ENCODE measurements at places on chromosomes 7 and 10.

- H3K27ac ChIP-seq = no peak overlapping the region
- H3K27me3 ChIP-seq = peaks cover 3% of the 10 kb centered on the region
- H3K4me3 ChIP-seq = no peak overlapping the region
Measured at GRCh38 chr10:670038-670437, 19.4 kb downstream of the DIP2C start.

GRCh38 chr10:44046605-44047004 lies 338.3 kb downstream of the CXCL12 start:
- no peak for DNase-seq
- no peak overlapping the region for H3K27ac ChIP-seq
- H3K27me3 ChIP-seq = peaks cover 22% of the 10 kb centered on the region
- H3K4me1 ChIP-seq = peaks cover 4% of the 10 kb centered on the region
- H3K4me3 ChIP-seq = no peak overlapping the region
- H3K36me3 ChIP-seq = no peaks in the 10 kb centered on the region

DNA sequence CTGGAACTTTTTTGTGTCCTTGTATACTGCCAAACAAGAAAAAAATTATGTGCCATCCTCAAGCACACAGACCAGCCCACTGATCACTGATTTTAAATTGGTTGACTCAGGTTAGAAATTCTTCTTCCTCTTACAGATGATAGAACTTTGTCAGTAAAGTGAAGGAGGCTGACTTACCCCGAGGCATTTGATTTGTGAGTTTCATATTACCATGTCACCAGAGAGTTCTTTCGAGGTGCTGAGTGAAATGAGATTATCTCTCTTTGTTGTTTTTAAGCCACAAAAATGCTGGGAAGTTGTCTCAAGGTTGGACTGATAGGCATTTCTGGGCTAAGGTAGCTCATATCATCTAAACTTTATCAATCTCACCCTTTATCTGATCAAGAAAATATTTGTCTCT lies 78.8 kb upstream of the FAM180A start:
- no peaks in the 10 kb centered on the region for H3K4me1 ChIP-seq
- H3K36me3 ChIP-seq = no peaks in the 10 kb centered on the region
- no peak overlapping the region for H3K27ac ChIP-seq
- no peak overlapping the region for H3K4me3 ChIP-seq
- peaks cover 17% of the 10 kb centered on the region for H3K27me3 ChIP-seq

DNA sequence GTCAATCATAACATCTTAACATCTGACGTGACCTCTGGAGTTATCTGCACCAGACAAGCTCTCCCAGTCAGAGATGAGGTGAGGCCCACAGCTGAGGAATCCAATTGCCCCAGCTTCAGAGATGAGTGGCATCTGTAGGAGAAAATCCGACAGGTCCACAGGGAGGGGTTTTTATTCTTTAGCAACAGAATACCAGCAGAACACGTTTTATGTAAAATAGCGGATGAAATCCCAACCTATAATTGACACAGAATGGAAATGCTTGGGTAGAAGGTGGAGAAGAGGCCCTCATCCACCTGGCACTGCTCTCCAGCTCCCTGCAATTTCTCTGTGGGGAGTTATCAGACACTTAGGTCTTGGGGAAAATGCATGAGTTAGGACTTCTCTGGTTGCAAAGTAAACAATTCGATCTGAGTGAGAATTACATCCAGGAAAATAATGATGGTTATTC lies 144.2 kb upstream of the NRP1 start:
- no peaks in the 10 kb centered on the region for H3K4me1 ChIP-seq
- no peak for DNase-seq
- H3K27me3 ChIP-seq = peaks cover 7% of the 10 kb centered on the region
- H3K27ac ChIP-seq = no peak overlapping the region

- H3K4me1 ChIP-seq = peaks cover 5% of the 10 kb centered on the region
- no peaks in the 10 kb centered on the region for H3K36me3 ChIP-seq
- no peak overlapping the region for H3K4me3 ChIP-seq
Measured at GRCh38 chr7:117793521-117793920, 79.7 kb downstream of the CTTNBP2 start.

- peaks cover 52% of the 10 kb centered on the region for H3K4me1 ChIP-seq
- H3K27me3 ChIP-seq = no peaks in the 10 kb centered on the region
- H3K27ac ChIP-seq = peak overlapping the region; percentile 77
- no peak for DNase-seq
- H3K4me3 ChIP-seq = peak overlapping the region; percentile 77
- H3K36me3 ChIP-seq = no peaks in the 10 kb centered on the region
Measured at GRCh38 chr10:131979821-131980270, 1.9 kb downstream of the BNIP3 start.

DNA sequence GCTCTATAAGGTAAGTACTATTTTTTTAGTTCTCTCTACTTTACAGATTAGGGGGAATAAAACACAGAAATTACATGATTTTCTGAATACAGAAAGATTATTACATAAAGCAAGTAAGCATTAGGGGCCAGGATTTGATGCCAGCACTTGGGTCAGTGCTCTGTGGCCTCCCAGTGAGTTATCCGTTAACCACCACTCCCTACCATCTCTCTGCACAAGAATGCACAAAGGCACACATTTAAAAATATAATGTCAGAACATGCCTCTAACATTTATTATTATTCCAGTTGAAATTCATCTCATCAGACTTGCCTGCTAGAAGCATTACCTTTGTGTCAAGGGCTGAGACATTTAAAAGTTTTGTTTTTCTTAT lies 59.0 kb downstream of the MET start:
- H3K36me3 ChIP-seq = no peaks in the 10 kb centered on the region
- H3K4me3 ChIP-seq = no peak overlapping the region
- no peaks in the 10 kb centered on the region for H3K4me1 ChIP-seq
- DNase-seq = no peak
- peaks cover 35% of the 10 kb centered on the region for H3K27me3 ChIP-seq

- no peak overlapping the region for H3K4me3 ChIP-seq
- no peaks in the 10 kb centered on the region for H3K36me3 ChIP-seq
- H3K27me3 ChIP-seq = no peaks in the 10 kb centered on the region
- no peak overlapping the region for H3K27ac ChIP-seq
- H3K4me1 ChIP-seq = no peaks in the 10 kb centered on the region
- no peak for DNase-seq
Measured at GRCh38 chr7:13933091-13933490, 56.4 kb downstream of the ETV1 start.

DNA sequence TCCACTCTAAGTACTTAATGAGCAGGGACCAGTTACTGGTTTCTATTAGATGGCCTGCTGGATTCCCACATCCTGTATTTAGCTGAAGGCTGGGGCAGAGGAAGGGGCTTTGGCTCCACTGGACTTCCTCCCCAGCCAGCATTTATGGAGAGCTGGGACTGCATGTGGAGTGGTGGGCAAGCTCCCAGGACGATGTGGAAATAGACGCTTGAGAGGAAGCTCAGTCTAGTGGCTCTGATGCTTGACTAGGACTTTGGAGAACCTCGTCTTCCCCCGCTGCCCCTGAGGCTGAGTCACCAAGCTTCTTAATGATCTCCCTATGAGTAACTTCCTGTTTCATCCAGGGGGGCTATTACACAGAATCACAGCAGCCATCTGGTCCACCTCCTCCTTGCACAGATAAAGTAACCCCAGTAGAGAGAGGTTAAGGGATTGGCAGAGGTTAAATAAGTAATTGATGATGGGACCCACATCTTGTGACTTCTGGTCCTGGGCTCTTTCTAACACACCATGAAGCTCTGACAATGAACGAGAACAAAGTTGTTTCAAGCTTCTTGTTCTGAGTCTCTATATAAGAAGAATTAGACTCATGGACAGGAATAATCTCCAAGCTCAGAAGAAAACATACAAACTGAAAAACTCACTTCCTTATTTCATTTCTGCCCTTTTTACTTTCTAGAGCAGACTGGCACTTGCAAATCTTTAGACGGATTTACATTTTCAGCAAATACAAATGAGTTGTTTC lies 126.2 kb downstream of the PRPF18 start:
- H3K27ac ChIP-seq = no peak overlapping the region
- H3K4me3 ChIP-seq = no peak overlapping the region
- no peaks in the 10 kb centered on the region for H3K36me3 ChIP-seq
- peaks cover 5% of the 10 kb centered on the region for H3K27me3 ChIP-seq
- DNase-seq = peak; percentile 39

- DNase-seq = no peak
- H3K27me3 ChIP-seq = no peaks in the 10 kb centered on the region
- H3K4me1 ChIP-seq = no peaks in the 10 kb centered on the region
- H3K27ac ChIP-seq = peak overlapping the region; percentile 14
- H3K4me3 ChIP-seq = no peak overlapping the region
Measured at GRCh38 chr10:101956898-101957297, 99.1 kb downstream of the ARMH3 start.

All from activated T-cell treated with anti-CD3 and anti-CD28 coated beads, Interleukin-2, amount 50 U/mL, for 72 hours (primary cell).